ENCODE measurements at places on chromosomes 12 and 14.

- DNase-seq = no peak
Observed at GRCh38 chr14:22774011-22774706, 7.7 kb downstream of the OXA1L start.

DNA sequence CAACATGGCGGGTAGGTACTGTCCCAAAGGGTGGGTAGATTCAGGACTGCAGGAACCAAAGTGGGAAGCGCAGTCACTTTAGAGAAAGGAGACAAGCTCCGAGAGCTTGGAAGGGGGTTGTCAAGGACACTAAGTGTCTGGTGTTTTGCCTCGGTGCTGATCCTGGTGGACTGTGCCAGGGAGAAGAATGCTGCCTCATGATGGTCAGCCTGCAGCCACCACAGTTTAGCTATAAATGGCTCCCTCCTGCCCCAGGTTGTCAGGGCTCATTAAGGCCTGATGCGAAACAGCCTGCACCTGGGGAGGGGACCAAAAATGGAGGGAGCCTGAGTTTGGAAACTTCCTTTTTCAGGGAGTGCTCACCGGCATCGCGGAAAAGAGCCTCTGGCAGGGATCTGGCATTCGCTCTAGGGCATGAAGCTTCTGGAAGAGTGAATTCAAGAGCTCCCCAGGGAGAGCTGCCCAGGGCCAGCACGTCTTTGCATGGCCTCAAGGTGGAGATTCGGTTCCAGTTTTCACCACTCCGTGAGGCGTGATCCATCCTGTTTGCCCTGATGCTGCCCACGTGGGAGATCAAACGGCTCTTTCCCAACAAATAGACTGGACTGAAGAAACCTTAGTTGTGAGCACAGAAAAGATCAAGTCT is 164.0 kb downstream of the FOXN3 start:
- no peak for DNase-seq

GRCh38 chr12:2583642-2584401 is 210.9 kb upstream of the FKBP4 start:
- DNase-seq = no peak

- DNase-seq = no peak
Observed at GRCh38 chr12:75294797-75295196, 35.3 kb downstream of the CAPS2 start.

- DNase-seq = no peak
Observed at GRCh38 chr12:123306200-123306599, 34.5 kb upstream of the CDK2AP1 start.

DNA sequence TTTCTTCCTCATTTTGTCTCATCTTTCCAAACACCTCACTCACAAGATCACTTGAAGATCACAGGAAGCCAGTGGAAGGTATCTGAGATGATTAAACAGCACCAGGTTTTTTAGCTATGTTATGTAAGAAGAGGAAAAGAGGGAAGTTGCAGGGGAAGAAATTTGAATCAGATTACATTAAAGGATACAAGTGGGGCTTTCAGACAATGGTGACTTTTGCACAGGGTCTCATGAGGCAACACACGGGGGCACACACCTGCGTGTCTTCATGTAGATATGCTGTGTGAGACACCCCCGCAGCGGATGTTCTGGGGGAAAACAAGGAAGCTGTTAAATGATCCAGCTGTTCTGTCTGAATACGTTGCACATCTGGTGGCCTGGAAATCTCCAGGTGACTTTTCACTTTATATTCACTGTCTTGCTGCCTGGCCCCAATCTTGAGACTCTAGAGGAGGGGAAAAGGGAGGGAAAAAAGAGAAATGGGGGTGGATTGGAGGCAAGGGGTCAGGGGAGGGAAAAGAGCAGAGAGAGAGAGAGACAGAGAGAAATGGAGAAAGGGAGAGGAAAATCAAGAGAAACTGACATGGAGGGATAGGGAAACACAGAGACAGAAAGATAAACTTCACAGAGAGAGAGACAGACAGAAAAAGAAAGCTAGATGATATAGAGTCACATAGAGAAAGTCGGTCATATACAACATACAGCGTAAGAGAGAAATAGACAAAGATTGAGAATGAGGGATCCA is 36.3 kb upstream of the PPP1CC start:
- no peak for DNase-seq

DNA sequence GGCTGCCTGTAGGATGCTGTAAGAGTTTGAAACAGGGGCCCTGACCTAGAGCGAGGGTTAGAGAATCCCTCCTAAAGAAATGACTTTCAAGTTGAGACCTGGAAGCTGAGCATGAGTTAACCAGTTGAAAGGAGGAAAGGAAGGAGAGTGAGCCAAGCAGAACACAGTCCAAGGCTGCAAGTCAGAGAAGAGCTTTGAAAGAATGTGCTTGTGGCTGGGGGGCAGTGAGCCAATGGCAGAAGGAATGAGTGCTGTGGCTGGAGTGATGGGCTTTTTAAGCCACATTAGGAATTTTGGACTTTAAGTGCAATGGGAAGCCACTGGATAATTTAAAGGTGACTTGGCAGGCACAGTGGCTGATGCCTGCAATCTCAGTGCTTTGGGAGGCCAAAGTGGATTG is 18.1 kb downstream of the CDKN1B start:
- DNase-seq = no peak

DNA sequence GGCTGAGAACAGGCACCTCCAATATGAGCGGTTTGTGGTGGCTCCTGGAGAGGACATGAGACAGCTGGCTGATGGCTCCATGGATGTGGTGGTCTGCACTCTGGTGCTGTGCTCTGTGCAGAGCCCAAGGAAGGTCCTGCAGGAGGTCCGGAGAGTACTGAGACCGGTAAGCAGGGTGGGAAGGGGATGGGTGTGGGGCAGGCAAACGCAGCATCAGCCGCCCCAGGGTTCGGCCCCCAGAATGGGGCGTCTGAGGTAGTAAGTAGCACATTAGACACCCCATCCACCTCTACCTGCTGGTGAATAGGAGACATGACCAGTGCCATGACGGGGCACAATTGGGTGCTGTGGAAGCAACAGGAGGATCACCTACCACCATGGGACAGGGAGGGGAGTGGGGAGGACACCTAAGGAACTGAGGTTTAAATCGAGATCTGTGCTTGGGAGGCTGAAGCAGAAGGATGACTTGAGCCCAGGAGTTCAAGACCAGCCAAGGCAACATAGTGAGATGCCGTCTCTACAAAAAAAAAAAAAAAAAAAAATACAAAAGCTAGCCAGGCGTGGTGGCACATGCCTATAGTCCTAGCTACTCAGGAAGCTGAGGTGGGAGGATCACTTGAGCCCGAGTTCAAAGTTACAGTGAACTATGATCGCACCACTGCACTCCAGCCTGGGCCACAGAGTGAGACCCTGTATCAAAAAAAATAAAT is 25.5 kb downstream of the ITGA7 start:
- DNase-seq = no peak

GRCh38 chr14:105212541-105213300 is 31.6 kb upstream of the NUDT14 start:
- DNase-seq = no peak

DNA sequence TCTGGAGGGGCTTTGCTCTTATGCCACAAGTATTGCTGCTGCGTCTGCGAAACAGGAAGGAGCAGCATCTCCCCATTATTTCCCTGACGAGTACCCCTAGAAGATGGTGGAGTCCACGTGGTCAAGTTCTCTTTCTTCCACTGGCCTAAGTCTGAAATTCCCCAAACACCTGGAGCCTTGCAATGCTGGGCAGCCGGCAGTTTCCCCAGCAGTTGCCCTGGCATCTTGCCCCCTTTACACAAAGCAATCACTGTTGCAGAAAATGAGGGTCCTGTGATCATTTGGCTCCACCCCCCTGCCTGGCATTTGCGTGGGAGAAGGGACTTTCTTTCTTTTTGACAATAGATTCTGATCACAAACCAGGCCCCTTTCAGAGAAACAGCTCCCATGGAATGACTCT is 56.9 kb downstream of the FOS start:
- DNase-seq = no peak

DNA sequence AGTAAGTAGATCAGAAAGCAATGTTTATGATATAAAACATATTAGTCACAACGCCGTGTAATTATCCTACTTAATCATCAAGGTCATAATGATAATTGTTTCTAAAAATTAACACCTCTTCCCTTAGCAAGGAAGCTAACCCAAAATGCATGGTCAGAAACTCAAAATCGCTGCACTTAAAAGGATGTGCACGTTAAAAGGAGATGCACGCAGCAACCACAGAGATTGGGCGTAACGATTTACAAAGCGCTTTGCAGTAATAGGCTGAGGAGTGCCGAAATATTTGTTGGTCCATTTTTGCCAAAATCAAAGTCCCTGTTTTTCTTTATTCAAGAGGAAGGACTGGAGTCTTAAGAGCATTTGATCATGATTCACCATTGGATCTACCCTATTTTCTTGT is 1077.2 kb downstream of the VRK1 start:
- DNase-seq = no peak

DNA sequence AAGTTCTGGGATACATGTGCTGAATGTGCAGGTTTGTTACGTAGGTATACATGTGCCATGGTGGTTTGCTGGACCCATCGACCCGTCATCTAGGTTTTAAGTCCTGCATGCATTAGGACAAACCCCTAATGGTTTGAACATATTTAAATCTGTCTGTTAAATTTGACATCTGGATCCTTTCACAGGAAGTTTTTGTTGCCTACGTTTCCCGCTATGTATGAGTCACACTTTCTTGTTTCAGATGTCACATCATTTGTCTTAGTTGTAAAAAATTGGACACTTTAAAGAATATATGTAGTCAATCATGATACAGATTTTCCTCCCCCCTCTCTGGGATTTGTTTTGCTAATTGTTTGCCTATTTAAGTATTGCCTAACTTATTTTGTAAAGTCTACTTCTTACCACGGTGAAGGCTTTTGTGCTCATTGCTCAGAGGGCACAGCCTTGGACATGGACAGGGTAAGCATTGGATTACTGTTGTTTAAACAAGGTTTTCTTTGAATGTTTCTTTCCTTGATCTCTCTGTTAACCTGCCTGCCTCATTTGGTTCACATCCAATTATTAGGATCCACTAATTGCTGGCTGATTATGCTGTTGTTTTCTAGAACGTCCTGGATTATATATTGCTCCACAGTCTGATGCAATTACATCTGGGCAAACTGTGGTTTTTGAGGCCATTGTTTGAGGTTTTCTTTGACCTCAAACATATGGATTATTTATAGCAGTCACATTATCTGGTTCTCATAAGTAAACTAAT is 1441.4 kb downstream of the AACS start:
- no peak for DNase-seq

- DNase-seq = no peak
Observed at GRCh38 chr12:82437744-82438143, 79.4 kb downstream of the METTL25 start.

DNA sequence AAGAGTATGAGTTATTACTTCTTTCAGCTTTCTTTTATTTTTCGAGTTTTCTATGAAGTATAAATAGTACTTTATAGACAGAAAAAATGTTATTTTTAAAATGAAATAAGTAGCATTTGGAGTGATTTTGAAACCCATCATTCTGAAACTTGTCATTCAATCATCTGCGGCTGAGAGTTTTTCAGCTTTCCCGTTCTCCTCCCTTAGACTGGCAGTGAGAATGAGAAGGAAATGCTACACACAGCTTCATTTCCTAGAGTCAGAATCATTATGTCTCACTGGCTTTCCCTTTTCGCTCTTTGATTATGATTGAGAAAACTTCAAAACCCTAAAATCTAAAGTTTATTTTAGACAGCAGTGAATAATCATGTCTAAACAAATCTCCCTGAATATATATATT is 33.7 kb upstream of the GNPNAT1 start:
- no peak for DNase-seq

DNA sequence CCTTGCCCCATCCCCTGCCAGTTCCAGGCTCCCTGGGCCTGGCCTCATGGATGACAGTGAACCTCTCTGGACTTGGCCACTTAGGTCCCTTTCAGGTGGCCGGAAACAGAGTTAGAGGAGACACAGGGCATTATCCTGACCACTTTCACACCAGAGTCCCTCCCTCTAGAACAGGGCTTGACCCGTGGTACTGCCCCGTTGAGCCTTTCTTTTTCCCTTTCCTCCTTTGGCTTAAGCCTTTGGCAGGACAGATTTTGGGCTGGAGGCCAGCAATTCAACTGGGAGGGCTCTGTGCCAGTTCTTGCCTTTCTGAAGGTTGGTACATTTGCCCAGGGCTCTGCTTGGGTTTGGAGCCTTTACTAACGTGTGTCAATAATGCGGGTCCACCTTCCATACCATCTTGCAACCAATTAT is 22.8 kb downstream of the TPCN1 start:
- no peak for DNase-seq

GRCh38 chr12:67599691-67600090 is 48.9 kb upstream of the DYRK2 start:
- DNase-seq = no peak

GRCh38 chr12:112664569-112664968 is 127.0 kb upstream of the RPH3A start:
- no peak for DNase-seq

GRCh38 chr12:78787576-78787975 is 77.0 kb upstream of the SYT1 start:
- DNase-seq = no peak

DNA sequence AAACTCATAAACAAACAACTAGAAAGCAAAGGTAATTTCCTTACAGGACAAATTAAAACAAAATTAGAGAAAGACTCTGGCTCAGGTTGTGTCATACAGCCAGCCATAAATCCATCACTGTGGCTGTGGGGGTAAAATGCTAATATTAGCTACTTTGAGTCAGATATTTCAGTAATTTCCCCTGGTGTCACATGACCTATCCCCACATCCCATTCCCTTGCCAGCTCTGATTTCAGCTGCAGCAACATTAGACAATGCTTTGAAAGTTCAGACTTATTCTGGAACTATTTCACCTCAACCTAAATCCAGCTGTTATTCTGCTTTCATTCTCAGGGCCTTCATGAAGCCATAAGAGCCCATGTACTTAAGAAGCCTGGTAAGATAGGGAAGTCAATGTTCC is 55.3 kb downstream of the RPL10L start:
- no peak for DNase-seq

DNA sequence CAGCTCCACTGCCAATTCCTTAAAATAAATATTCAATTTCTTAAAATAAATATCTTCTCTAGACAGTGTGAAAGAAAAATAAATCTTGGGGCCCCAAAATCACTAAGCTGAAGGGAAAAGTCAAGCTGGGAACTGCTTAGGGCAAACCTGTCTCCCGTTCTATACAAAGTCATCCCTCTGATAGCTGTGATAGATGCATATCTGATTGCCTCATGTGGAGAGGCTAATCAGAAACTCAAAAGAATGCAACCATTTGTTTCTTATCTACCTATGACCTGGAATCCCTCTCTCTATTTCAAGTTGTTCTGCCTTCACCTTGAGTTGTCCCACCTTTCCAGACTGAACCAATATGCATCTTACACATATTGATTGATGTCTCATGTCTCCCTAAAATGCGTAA is 889.8 kb downstream of the TRHDE start:
- no peak for DNase-seq

DNA sequence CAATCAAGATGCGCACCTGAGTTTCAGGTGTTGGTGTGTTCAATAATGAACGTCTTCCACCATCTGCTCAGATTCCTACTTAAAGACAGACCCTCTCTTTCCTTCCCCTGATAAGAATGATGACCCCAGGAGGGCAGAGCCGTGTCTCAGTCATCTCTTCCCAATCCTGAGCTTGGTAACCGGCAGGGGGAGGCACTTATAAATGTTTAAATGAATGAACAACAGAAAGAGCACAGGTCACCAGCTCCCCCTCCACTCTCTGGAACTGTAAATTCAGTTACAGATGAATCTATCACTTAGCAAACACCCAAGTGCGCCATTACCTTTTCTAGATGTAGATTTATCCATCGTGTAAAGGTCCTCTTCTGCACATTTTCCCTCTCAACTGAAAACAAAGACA is 72.4 kb upstream of the DICER1 start:
- no peak for DNase-seq

GRCh38 chr12:78530100-78530765 is 334.3 kb upstream of the SYT1 start:
- no peak for DNase-seq
